ENCODE measurements at places on chromosomes 1 and 21.

- peak; percentile 57 for DNase-seq
These were observed 100.1 kb upstream of the JUN start for GRCh38 chr1:58883888-58884482.

GRCh38 chr21:24897883-24898282, 709.4 kb downstream of the MRPL39 start:
- no peak for DNase-seq

DNA sequence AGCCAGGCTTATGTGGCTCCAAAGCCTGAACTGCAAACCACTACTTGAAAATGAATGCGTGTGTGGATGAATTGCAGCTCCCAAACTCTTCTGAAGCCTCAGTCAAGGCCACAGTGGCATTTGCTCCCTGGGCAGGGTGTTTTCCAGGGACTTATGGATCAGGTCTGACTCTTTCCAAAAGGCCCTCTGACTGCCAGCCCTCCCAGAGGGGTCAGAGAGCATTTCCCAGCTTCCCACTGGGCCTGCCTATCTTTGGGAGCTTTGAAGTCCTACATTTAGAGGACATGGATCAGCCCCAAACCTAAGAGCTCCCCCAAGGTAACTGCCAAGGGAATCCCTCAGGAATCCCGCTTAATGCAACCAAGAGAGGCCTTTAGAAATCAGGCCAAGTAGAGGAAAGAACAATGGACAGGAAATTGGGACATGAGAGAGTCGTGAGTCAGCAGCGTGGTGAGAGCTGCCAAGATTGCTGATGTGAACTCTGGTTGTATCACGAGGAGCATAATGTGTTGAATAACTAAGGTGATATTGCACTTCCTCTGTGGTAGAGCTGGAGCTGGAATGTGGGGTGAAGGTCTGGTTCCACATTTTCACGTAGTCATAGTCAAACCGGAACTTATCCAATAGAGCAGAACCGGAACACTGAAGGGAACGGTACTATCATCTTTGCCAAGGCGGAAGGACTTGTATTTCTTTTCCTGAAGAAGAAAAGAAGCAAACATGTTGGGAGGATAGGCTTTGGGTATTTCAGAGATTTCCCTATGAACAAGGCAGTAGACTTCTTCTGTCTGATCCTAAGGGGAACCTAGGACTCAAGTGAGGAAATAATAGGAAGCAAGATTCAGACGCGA, 99.4 kb upstream of the JUN start:
- DNase-seq, result no peak

DNA sequence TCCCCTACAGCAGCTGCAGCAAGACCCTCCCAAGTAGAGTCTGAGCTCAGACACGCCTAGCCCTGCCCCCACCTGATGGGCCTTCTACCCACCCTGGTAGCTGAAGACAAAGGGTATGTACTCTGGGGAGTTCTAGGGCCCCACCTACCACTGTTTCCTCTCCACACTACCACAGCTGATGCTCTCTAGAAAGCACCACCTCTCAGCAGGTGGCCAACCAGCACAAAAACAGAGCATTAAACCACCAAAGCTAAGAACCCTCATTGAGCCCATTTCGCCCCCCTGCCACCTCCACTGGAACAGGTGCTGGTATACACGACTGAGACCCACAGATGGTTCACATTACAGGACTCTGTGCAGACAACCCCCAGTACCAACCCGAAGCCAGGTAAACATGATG, 258.9 kb downstream of the SETD4 start:
- no peak for DNase-seq

DNA sequence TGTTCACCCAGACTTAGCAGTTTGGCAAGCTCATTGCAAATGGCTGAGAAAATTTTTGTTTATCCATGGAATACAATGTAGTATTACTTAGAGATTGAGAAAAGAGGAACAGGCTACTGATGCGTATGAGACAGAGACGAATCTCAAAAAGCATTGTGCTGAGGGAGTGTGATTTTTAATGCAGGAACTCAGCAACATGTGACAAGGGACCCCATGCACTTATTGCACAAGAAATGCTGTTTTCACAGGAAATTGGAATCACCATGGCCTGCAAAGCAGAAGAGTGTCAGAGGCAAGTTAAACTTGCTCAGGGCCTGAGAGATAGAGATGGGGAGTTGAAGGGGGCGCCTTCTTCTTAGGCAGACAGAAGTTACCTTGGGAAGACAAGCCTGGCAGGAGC, 32.6 kb upstream of the TLR5 start:
- no peak for DNase-seq

DNA sequence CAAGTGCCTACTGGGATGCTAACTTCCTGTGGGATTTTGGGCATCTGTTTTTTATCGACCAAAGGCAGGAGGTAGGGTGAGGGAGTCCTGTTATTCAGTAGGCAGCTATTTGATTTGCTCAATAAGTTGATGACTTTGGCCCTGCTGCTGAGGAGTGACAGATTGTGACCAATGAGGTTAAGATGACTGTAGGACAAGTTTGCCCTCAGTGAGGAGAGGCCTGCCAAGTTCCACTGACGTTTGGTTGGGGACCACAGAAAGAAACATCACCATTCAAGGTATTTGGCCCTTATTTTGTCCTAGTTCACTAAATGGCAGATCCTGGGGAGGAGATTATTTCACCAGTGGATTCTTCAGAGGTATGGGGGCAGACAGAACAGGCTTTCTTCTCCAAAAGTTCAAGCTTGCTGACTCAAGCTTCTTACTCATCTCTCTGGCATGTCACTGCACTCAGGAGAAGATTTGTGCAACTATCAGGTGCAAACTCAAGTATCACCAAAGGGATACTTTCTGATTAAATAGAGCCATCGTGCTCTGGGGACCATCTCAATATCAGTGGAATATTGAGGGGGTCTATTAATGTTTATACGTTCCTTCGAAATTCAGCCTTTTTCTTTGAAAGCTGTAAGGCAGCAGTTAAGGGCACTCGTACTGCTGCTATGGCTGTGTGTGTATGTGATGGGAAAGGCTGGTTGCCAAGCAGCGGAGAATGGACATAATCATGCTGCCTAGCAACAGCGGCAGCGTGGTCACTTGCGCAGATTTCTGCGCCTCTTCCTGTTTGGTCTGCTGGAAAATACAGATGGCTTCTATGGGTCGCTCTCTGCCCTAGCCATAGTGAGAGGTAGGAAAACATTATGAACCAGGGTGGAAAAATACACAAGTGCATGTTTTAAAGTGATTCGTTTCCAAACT, 78.7 kb downstream of the PBX1 start:
- DNase-seq, result no peak

DNA sequence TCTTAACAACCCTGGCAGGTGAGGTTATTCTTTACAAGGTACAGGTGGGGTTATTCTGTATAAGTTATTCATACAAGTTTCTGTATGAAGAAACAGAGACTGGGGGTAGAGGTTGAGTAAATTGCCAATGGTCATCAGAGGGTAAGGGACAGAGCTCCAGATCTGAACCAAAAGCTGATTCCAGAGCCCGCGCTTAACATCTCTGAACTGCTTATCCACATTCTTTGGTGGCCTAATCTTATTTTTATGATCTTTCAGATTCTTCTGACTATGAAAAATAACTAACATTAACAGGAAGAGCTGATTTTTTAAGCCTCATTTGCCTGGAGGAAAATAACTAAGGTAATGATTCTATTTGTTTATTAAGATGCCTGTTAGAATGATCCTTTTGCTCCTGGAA, 63.9 kb upstream of the BARHL2 start:
- no peak for DNase-seq

DNA sequence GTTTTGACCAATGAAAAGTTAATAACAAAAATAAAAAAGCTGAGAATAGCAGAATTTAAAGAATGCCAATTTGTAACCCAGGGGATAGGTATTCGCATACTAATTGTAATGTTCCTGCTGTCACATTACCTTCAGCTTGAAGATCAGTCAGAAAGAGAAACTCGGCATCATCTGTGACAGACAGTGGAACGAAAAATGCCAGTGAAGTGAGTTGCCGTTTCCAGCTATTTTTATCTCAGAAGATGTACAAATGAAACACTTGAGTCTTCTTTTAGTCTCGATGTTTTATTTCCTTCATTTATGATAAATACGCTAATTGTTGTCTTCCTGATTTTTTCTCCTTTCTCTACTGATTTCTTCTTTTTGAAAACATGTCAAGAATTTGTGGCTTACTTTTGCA, 26.1 kb downstream of the RGS21 start:
- no peak for DNase-seq

- DNase-seq, result no peak
These were observed 60.9 kb upstream of the TARBP1 start for GRCh38 chr1:234539666-234540403.

- no peak for DNase-seq
These were observed 17.1 kb upstream of the ADGRB2 start for GRCh38 chr1:31781138-31781755.

- DNase-seq, result no peak
These were observed 8.0 kb upstream of the C1orf159 start for GRCh38 chr1:1123581-1124507.

DNA sequence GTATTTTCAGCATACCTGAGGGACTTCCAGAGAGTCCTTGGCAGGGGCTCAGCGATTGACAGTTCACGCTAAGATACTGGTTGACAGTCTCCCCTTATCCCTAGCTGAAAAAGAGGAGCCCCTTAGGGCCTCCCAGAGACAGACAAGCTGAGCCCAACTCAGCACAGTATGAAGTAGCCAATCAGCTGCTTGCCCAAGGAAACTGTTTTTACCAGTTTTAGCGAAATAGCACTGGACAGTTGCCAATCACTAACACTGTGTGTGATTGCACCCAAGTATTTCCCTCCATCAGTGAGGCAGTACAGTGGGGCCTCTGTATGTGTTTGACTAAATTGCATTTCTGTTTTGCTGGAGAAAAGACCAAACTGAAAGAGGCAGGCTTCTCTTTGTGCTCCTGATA, 27.0 kb downstream of the KHDRBS1 start:
- no peak for DNase-seq

DNA sequence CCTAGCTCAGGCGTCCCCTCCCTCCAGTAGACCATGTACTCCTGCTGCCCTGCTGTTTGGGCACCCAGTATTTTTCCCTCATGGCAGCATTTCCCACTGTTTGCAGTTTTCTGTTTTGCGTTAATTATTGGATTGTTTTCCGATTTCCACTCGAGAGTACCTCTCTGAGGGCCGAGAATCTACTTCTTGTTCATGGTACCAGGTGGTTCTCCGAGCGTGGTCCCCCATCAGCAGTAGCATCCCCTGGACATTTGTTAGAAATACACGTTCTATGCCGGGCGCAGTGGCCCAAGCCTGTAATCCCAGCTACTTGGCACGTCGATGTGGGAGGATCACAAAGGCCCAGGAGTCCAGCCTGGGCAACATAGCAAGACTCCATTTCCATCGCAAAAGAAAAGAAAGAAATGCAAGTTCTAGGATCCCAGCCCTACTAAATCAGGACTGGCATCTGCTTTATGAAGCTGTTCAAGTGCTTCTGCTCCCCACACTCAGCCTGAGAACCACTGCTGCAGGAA, 690 bp downstream of the RRP1 start:
- DNase-seq, result no peak

DNA sequence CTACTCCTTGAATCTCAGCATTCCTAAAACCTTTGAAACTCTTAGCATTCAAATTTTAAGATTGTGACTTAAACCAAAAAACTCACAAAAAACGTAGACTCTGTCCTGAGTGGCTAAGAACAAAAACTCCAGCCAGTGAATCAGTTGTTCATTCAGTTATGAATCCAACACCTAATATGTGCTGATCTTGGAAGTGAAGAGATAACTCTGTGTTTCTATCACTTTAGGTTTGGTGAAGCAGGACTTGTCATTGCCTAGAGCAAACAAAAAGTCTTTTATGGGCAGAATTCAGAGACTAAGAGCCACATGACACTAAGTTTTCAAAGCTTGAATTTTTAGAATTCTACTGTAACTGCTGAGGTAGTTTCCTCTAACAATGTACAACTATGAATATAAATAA, 10.4 kb upstream of the GPR137B start:
- DNase-seq, result no peak

All from GM13977 (cell line).